ENCODE measurements at places on chromosomes 16 and 17.

- no peak for DNase-seq
Observed at GRCh38 chr17:333626-334396, 18.8 kb downstream of the RPH3AL start.

- no peak for DNase-seq
Observed at GRCh38 chr16:85002608-85003007, 8.7 kb downstream of the ZDHHC7 start.

DNA sequence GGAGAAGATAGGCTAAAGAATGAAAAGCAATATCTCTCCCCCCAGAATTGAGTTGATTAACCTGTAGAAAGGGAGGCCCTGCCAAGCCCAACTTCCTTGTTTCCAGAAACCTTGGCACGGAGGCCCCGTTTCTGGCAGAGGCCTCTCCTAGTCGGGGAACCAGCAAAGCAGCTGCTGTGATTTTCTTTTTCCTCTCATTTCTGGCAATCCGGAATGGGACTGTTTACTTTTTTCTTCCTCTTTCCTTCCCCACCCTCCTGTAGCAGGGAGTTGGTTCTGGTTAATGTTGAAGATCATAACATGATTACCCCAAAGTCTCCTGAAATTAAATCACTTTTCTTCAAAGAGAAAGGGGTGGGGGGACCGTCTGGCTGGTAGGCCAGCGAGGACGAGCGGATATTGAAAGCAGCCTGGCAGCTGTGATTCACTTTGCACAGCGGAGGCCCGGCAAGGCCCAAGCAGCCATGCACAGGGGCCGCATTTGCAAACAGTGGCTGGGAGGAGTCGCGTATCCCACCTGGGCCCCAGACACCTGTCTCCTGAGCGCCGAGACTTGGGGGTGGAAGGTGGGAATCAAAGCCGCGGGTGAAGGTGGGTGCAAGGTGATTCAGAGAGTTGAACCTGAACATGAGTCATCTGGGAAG, 51.5 kb downstream of the NTN1 start:
- DNase-seq: no peak

GRCh38 chr16:11972128-11972527, 4.4 kb upstream of the SNX29 start:
- no peak for DNase-seq

DNA sequence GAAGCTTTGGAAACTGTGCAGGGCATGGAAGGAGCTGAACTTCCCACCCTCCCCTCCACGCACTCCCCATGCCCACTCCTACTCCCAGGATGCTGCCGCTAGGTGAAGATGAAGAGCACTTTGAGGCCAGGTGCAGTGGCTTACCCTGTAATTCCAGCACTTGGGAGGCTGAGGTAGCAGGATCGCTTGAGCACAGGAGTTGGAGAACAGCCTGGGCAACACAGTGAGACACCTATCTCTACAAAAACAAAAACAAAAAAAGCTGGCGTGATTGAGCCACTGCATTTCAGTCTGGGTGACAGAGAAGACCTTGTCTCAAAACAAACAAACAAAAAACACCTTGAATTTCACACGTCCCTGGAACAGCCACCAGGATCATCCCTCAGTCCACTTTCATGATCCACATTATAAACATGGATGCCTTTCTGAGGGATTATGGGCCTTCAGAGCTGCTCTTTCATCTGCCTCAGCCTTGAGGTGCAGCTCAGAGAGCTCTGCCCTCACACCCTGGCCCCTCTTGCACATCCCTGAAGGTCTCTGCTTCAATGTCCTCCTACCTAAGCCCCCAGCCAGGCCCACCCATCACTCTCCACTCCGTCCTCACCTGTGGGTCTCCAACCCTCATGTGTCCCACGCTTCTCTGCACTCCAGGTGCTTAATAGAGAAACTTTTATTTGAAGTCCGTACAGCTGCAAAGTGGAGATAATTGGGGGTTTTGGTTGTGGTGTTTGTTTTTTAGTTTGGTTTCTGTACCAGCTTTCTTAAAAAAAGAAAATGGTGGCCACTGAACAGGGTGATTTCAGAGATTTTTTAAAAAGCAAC, 25.8 kb downstream of the PHB1 start:
- DNase-seq: no peak

GRCh38 chr16:85947230-85948137, 48.5 kb downstream of the IRF8 start:
- DNase-seq: no peak

DNA sequence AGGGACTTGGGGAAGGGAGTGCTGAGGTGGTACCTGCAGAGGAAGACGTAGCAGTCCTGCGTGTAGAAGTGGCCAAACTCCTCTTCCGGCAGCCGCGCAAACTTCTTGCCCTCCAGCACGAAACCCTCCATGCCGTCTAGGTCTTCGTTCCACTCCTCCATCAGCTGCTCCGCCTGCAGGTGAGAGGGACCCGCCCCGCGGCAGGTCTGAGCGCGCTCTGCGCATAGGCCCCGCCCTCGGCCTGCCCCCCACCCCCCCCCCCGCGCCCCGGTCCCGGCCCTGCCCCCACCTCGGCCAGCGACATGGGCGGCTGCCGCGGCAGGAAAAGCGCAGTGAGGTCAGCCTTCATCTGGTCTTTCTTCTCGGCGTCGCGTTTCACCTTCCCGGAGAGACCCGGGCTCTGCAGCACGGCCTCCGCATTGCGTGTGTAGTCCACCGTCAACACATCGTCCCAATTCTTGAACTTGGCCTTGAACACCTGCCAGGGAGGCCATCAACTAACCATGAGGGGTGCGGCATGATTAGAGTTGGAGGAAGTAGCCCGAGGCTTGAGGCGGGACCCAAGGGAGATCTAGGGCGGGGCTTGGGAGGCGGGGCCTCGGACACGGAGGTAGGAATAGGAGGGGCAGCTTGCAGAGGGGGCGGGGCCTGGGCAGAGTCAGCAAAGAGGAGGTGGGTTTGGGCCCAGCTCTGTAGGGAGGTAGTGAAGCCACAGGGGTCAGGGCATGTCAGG, 11.5 kb downstream of the FLII start:
- peak; percentile 49 for DNase-seq

- no peak for DNase-seq
Observed at GRCh38 chr17:9982159-9982558, 77.1 kb upstream of the RCVRN start.

DNA sequence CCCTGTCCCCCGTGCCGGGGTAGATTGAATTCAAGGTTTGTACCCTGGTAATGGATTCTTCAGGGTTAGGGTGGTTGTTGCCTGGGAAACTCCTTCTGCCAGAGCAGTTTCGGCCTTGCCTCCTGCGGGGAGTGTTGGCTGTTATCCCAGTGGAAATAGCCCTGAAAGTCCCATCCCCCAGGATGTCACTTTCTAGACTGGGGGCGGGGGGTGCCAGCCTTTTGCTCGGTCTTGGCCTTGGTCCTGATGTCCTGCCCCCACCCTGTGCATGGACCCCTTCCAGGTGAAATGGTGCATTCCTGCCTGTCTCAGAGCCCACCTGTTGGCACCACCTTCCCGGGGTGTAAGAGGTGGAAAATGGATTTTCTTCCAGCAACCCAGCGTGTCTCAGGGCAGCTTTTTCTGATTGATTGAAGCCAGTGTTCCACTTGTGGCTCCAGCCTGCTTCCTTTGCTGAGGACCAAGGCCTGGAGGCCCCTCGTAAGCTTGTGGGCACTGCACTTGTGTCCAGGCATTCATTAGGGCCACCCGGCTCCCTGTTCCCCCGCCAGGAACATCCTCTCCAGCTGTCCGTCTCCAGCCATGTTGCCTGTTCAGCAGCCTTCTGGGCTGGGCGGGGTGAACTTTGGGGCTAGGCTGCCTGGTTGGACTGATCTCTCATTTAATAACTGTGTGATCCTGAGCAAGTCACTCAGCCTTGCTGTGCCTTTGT, 25.6 kb downstream of the MGAT5B start:
- no peak for DNase-seq

DNA sequence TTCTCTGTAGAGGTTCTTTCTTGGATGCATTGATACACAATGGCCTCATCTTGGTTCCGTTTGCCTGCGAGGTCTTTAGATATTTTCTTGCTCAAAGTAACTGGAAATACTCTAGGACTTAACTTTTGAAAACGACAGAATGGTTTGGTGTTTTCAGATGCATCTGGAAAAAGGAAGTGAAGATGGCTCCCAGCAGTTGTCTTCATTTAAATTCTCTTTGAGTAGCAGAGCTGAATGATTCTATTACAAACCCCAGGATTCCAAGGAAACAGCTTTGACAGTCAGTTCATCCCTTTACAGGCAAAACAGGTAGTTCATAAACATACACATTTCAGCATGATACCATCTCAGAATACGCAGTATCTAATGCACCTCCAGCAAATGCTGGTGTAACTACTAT, 54.8 kb downstream of the PSMD12 start:
- DNase-seq: no peak

DNA sequence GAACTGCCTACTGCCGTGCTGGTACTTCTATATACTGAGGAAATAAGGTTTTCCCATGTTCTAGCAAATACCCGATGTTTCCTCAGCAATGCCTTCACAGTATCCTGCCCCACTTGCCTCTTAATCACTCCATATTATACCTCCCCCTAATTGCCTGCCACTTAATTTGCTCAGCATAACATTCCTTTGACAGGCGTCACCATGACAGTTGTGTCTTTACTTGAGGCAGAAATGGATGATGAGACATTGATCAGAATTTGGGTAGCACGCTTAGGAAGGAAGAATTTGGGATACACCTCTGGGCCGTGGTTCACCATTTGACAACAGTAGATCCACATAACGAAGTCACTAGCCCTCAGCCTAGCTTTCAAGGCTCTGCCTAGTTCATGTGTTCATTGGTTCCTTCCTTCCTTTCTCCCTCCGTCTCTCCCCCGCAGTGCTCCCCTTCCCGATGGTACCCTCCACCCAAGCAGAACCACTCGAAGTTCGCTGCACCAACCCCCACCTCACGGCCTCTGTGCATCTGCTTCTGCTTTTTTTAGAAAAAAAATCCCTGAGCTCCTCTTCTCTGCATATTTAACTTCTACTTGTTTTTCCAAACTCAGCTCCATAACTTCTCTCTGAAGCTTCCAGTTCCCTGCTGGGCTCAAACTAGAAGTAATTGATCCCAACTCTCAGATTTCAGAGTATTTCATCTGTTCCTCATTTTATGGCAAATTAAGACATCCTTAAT, 19.4 kb downstream of the IQCK start:
- DNase-seq: no peak

DNA sequence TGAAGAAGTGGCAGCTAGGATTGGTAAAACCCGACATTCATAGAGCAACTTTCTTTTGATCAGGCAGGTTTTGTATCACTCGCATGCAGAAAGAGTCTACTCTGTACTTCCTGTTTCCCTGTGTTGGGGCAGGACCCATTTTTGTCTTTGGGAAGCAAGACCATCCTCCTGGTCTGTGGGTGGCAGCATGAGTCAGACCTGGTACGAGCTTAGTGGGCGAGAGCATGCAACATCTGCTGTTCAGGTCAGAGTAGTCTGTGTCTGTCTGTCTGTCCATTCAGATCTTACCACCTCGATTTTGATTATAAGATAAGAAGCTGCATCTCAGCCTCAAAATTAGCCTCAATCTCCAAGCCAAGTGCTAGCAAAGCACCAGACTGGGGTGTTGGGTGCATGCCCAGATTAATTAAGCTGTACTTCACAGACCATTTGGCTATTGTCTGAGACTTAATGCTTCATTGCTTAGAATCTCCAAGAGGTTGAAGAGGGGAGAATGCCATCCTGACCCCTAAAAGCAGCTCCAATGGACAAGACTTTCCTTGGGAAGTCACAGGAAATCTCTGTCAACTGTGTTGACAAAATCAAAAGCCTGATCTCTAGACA, 110.9 kb downstream of the XYLT1 start:
- no peak for DNase-seq

- DNase-seq: no peak
Observed at GRCh38 chr16:48542020-48542473, 67.9 kb downstream of the N4BP1 start.

- no peak for DNase-seq
Observed at GRCh38 chr16:49663081-49664065, 192.5 kb downstream of the ZNF423 start.

GRCh38 chr17:16363749-16364536, 10.7 kb upstream of the CENPV start:
- DNase-seq: peak; percentile 77

DNA sequence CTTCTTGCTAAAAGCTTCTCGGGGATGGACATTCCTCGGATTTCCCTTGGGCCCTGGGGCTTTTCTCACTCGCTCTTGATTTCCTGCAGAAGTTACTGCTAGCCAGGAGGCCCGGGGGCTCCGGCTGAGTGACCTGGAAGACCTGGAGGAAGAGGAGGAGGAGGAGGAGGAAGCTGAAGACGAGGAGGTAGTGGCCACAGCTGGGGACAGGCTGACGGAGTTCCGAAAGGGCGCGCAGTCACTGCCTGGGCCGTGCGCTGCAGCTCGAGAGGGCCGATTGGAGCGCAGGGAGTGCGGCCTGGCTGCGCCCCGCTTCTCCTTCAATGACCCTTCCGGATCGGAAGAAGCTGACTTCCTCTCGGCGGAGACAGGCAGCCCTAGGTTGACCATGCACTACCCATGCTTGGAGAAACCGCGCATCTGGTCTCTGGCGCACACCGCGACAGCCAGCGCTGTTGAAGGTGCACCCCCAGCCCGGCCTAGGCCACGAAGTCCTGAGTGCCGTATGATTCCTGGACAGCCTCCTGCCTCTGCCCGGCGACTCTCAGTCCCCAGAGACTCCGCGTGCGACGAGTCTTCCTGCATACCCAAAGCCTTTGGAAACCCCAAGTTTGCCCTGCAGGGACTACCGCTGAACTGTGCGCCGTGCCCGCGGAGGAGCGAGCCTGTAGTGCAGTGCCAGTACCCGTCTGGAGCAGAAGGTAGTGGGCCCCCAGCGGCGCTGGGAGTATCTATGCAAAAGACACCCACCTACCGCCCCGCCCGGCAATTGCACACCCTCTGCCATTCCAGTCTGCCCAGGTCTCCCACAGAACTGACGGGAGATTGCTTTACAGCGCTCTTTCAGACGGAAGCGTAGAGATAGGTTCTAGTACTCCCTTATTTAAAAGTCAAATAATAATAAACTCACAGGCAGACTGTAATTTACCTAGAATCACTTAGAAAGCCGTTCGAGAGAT, 4.9 kb downstream of the IRX6 start:
- DNase-seq: no peak

GRCh38 chr17:83106056-83106588, 26.7 kb downstream of the METRNL start:
- DNase-seq: no peak

GRCh38 chr17:4850246-4850645, 17.1 kb downstream of the MINK1 start:
- no peak for DNase-seq

DNA sequence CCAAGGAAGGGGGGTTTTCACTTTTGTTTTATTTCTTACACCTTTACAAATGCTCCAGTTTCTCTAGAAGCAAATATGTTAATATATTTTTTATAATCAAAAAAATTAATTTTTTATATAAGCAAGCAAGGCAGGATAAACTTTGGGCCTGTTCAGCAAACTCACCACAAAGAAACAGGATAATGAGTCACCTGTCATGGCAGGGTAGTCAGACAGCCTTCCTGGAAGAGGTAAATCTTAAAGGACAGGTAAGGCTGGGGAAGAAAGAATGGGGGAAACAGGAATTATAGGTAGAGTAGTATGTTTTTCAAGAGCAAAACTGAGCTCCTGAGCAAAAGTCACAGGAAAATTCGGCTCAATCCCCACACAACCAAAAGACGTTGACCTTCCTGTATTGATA, 186.3 kb upstream of the SOX9 start:
- DNase-seq: no peak

Data from SW 1271 (cell line).